ENCODE measurements at places on chromosomes 4 and X.
A peak's percentile ranks its signal among the peaks of the same experiment; 100 is the strongest.

GRCh38 chr4:150855981-150856510, 159.0 kb downstream of the LRBA start:
- no peak for DNase-seq

- DNase-seq = peak; percentile 75
These were observed 158.2 kb upstream of the MAP3K15 start for GRCh38 chrX:19673375-19674040.

DNA sequence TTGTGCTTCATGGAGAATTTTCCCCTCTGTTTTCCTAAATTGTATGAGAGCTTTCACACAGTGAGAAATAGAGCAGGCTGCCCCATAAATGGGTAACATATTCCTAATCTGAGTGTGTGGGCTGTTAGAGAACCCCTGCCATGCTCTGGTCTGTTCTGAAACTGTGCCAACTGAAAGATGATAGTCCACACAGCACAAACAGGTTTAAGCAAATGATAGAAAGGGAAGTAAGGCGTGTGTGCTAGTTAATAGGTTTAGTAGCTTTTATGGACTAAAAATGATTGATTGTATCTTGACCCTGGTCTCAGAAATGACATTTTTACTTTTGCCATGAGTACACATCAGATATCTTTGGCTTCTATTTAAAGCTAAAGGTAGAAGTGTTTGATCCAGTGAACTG, 106.2 kb downstream of the PRRG1 start:
- no peak for DNase-seq

DNA sequence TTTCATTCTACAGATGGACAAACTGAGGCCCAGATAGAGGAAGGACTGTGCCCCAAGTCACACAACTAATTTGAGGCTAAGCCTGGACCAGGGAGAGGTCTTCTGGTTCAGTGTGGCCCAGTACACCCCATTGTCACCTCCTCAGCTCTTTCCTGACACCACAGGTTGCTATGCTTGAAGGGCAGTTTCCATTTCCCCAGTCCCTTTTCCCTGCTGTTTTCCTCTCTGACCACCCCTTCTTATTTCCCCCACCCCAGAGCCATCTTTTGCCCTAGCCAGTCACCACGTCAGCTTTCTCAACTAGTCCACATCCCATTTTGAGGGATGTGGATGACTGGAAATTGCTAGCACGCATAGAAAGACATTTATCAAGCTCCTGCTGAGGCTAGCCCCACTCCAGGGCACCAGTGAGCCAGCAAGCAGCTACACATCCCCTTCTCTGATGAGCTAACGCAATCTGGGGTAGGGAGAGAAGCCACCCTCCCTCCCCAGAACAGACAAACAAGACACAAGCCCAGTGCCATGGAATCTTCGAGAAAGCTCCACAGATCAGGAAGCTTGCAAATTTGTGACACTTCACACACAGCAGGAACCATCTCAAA, 1.3 kb downstream of the GABRE start:
- no peak for DNase-seq

- DNase-seq = no peak
These were observed 90.9 kb upstream of the TLR2 start for GRCh38 chr4:153593161-153593560.

DNA sequence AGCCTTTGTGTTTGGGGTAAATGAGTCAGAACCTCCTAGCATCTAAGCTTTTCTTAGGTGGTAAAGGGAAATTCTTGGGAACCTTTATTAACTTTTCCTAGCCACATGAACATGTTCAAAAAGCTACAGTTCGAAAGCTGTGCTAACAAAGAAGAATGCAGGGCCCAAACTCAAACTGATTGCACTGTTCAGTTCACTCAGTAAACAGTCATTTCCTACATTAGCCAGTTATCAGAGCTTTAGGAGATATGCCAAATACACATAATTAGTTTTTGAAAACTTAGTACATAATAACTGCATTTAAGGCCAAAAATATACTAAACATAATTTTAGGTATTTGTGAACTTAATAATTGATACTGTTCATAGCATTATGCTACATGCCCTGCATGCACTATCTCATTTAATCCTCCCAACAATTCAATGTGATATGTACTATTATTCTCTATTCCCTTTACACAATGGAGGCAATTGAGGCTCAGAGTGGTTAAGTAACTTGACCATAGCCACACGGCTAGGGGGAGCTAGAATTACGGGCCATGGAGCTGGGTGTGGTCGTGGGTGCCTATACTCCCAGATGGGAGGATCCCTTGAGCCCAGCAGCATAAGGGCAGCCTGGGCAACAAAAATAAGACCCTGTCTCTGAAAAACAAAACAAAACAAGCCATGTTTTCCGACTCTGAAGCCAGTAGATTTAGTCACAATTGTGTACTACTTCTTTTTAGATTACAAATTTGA, 43.9 kb upstream of the PDGFRA start:
- DNase-seq = no peak

GRCh38 chr4:110415478-110415877, 60.5 kb upstream of the ENPEP start:
- no peak for DNase-seq

DNA sequence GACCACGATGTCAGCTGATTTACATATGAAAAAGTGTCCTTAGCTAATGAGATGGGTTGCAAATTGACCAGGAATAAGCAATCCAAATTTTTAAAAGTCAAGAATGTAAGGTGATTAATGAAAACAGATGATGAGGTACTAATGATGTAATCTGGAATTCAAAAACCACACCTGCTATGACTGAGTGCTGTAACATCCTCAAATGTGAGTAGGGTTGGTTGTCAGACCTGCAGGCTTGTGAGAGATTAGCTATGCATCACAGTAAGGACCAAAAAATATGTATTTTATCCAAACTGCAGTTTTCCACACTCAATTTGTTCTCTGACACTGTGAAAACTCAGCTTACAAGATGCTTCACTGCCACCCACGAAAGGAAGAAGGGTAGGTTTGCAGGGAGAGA, 242.5 kb downstream of the OPHN1 start:
- DNase-seq = no peak

DNA sequence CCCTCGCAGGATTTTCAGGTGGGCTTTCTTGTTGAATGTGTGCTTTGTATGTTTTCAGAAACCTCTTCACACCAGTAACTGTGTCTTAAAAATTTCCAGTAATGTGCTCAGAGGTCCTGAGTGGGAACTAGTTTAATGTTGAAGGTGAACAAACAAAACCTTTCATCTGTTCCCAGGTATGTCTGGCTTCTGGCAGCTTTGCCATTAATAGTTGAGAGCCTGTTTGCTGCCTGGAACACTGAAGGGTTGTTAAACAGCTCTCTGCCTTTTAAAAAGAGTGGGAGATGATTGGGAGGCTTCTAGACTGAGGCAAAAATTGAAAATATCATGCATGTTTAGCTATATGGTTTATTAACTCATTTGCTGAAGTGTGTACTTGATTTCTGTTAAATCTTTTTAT, 161.2 kb upstream of the AGTR2 start:
- DNase-seq = no peak

- DNase-seq = no peak
These were observed 32.0 kb downstream of the NPY1R start for GRCh38 chr4:163300445-163300844.

- no peak for DNase-seq
These were observed 298.1 kb upstream of the PITX2 start for GRCh38 chr4:110920990-110921389.

DNA sequence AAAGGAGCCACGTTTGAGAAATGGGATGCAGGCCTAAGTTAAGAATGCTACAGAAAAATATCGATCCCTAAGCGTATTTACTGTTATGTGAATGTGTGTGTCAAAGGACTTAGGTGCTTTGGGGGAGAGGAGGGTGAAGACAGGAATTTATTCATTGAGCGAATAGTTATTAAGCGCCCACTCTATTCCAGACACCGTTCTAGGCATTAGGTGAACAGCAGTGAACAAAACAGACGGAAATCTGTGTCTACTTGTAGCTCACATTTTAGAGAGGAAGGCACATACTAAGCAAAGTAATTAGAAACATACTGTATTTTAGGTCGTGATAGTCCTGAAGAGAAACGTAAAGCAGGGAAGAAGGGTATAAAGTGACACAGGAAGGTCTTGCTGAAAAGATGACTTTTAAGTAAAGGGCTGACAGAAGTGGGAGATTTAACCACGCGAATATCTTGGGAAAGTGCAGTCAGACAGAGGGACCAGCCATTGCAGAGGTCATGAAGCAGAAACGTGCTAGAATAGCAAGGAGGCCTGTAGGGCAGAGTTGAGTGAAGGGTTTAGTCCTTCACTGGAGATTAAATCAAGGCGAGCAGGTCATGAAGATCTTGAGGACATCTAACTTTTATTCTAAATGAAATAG, 541 bp downstream of the AIMP1 start:
- no peak for DNase-seq

GRCh38 chr4:111475001-111475400, 670.3 kb upstream of the FAM241A start:
- DNase-seq = no peak

DNA sequence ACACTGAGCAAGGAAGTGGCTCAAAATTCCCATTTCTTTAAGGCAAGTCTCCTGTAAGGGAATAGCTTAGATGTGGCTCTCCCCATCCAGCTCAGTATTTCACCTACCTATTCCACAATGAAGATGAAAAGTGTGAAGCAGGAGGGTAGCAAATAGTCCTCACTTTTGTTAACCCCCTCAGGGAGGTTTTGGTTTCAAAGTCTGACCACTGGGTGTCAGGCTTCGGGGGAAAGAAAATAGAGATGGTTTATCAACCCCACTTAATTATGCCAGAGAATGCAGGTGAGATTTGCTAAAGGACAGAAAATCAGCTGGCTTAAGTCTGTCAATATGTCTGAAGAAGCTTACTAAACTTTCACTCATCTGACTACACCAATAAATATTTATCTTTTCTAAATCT, 69.5 kb downstream of the DHX15 start:
- no peak for DNase-seq

DNA sequence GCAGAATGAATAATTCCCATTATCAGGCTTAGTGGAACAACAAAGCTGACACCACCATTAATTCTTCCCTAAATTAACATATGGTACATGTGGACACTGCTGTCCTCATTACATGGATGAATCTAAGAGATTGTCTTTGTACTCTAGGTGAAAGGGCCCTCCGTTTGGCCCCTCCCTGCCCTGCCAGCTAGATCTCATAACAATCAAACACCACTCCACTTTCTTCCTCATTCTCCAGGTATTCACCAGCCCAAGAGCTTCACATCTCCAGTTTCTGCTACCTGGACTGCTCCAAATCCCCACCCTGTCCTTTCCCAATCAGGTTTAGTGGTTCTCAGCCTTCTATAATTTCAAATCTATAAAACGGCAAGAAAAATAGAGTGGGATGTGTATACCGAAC, 3.8 kb downstream of the HSD17B11 start:
- no peak for DNase-seq

GRCh38 chr4:133823177-133823576, 378.4 kb downstream of the PABPC4L start:
- DNase-seq = no peak

DNA sequence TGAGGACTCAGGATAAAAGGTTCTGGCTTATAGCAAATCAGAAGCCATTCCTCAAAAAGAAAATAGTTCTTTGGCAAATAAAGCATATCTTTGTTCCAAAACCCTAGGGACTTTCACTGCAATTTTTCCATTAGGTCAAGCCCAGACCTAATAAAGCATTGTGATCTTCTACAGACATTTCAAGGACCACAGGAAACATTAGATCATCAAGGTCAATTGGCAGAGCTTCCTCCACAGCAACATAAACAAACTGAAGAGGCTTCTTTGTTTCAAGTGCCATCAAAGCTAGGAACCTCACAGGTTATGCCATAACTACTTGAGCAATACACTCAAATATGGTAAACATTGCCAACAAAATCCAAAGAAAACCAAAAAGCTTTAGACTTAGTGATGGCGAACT, 144.9 kb downstream of the ANXA5 start:
- DNase-seq = no peak

- no peak for DNase-seq
These were observed 28.8 kb downstream of the PPP2R3B start for GRCh38 chrX:357693-358471.

DNA sequence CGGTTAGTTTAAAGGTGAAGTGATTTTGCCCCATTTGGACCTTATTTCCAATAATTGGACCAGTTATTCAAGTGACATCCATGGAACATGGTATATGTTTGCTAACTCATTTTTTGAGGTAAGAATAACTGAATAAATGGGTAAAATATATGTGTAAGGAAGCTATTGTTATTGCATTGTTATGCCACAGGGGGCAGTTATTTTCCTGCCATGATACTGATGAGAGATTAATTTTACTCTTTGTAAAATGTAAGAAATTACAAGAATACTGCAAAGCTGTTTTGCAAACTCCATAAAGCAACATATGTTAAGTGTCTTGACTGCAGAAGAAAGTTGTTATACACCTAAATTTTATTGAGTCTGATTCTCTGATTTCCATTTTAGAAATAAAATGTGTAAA, 114.0 kb downstream of the IL1RAPL1 start:
- DNase-seq = no peak

DNA sequence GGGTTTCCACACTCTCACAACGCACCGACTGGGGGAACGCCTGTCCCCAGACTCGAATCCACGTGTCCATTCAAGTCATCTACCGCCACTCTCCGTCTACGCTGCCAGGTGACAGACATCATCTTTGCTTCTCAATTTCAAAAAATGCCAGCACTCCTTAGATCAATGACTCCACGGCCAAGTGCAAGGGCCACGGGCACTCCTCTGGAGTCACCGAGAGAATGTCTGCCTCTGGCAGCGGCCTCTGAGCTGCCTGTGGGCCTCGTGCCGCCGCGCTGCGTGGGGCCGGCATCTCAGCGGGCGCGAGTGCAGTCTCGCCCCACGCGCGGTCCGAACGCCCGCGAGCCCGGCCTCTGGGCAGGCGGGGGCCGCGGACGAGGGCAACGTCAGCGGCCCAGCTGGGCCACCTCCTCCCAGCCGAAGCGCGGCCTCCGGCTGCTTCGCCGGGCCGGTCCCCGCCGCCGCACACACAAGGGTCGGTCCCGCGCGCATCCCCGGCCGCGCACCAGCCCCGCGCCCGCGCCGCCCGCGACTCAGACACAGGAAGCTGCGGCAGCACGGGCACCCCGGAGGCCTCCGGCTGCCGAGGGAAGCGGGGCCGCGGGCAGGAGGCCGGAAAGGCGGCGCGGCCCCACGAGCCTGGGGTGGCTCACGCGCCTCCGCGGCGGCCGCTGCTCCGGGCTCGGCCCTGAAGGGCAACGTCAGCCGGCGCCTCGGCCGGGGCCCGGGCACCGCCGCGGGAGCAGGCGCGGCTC, 450 bp downstream of the ACSL1 start:
- DNase-seq = peak; percentile 39
